ENCODE measurements at places on chromosomes 1 and 21.

DNA sequence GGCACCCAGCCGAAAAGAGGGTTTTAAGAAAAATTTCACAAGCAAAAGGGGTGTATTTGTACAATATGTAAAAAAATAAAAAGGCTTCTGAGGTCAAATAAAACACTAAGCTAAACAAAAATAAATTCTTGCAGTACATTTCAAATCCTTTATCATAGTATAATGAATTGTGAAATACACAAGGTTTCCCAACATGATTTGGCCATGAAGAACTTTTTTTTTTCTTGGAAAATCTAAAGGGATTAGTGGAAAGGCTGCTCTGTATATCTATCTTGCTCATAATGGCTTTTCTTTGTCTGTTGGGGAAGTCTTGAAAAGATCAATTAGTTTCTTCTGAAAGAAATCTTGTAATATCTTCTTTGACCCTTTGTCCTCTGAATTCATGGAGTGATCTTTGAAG lies 593.4 kb downstream of the PLPP3 start:
- no peak for DNase-seq

GRCh38 chr1:151210830-151211229 lies 12.5 kb downstream of the PIP5K1A start:
- no peak for DNase-seq

DNA sequence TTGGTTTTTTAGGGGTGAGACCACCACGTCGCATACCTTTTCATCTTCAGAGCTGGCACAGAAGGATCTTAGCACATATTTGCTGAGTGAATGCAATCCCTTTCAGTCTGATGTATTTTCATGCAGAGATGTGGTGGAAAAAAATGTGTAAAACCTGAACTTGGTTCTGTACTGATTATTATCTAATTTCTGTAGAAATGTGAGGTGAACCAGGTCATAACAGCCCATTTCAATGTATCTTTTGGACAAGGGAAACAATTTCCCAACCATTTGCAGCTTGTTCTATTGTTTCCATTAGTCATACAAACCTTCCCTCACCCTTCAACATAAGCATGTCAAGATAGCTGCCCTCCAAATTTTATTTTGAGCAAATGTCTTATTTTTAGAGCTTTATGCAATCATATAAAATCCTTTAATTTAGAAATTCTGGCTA lies 46.8 kb upstream of the RUNX1 start:
- DNase-seq: no peak

- DNase-seq: no peak
These were observed 4.4 kb downstream of the TMEM200B start for GRCh38 chr1:29119121-29119929.

DNA sequence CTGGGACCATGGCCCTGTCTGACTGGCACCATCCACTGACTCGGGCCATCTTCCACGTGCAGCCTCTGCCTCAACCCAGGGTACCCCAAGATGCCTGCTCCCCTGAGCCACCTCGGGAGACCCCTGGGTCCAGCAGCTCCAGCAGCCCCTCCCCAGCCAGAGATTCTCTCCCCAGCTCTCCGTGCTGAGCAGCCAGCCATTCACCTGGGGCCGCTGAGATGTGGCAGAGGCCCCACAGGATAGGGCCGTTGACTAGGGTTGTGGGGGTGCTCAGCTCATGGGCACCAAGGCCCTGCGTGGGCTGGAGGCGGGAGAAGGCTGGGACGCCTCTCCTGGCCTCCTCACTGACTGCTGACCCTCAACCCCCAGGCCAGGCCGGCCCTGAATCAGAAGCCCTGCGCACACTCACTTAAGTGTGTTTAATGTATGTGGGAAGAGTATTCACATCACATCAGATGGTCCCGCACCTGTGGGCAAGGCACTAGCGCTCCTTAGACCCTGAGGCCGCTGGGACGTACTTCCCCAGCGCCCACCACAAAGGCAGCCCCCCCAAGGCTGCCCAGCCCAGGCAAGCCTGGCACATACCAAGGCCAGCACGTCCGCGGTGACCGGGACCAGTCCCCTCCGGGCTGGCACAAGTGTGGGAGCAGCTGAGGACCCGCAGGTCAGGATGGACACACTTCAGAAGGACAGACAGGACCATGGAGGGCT lies 27.8 kb downstream of the SLC19A1 start:
- no peak for DNase-seq

- no peak for DNase-seq
These were observed 42.0 kb upstream of the FOXO6 start for GRCh38 chr1:41319106-41319755.

DNA sequence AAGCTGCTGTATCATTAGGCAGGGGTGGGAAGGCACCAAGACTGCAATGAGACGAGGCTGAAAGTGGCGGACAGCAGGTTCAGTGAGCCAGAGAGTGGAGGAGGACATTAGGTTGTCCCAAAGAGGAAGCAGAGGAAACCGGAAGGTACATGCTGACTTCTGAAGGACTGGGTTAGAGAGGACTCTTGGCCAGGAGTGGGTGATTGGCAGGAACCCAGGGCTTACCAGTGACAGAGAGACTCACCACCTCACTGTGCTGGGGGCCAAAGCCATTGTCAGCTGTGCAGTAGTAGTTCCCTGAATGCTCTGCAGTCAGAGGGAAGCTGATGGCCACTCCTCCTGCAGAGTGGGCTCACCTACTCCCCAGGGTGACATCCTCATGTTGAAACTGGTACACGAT lies 41.9 kb upstream of the FCRL4 start:
- no peak for DNase-seq

Data from stimulated activated CD4-positive, alpha-beta T cell treated with anti-CD3 and anti-CD28 coated beads, Interleukin-4, amount 100 ng/mL, for 1 hour (primary cell).